Activated CD4-positive, alpha-beta T cell treated with anti-CD3 and anti-CD28 coated beads, Interleukin-2, amount 10 ng/mL, durations not matched to agents 24 days and 14 days (primary cell): ENCODE measurements at places on chromosomes 12 and 14.

DNA sequence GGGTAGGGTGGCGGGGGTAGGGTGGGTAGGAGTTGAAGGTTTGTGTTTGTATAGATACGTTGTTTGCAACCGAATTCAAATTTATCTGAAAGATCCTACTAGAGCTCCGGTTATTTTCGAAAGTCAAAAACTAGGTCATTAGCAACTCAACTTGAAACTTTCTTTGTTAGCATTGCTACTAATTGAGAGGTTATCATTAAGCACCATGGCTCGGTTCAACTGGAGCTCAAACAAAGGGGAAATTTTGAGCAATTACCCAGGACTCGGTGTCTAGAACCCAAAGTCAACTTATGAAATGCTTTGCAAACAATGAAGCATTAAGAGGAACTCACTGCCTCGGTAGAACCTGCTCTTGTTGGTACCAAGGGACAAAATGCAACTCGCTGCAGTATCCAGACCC, 207.7 kb downstream of the BCAT1 start:
- DNase-seq, result no peak

- no peak for DNase-seq
Observed at GRCh38 chr12:5535541-5535940, 103.6 kb downstream of the NTF3 start.

- no peak for DNase-seq
Observed at GRCh38 chr14:79375356-79375755, 835.9 kb downstream of the DIO2 start.

DNA sequence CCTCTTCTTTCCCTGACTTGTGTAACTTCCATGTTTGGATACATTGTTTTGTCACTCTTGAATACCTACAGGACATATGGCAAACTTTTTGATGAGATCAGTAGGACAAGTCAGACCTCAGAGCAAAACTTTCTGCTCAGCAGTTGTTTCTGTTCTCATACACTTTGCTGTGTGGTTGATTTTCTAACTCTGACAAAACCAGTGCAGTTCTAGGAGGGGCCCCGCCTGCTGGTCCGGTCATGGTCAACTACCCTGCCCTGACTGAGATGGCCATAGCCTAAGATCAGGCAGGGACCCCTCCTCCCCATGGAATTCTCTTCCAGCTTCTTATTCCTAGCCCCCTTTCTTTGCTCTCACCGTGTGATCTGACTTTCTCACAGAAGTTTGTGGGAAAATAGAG, 92.8 kb downstream of the OTOGL start:
- no peak for DNase-seq

DNA sequence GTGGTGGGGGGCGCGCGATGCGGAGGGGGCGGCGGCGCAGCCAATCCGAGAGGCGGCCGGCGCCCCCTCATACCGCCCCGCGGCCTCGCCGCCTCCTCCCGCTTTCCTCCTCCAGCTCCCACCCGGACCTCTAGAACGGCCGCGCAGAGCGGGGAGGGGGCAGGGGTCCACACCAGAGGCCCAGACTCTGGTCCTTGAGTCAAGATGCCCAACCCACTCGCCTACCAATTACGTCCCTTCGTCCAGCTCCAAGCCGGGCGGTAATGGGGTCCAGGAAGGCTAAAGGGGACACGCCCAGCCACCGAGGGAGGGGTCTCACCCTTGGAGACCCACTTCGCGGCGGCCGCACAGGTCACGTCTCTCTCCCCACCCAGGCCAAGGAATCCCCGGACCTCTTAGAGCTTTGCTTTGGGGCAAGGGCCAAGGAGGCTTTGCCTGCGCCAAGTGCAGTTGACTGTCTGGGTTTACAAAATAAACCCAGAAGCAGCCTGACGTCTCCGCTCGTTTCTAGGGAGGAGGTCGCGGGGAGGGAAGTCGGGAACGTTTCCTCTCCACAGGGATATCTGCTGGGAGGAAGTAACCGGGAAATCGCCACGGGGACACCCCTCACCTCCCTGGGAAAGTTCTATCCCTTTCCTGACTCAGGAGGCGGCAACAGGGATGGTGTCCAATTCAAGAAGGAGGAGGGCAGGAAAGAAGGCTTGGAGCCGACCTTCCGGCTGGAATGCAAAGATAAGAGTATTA, 394 bp upstream of the AMIGO2 start:
- DNase-seq, result peak; percentile 82

DNA sequence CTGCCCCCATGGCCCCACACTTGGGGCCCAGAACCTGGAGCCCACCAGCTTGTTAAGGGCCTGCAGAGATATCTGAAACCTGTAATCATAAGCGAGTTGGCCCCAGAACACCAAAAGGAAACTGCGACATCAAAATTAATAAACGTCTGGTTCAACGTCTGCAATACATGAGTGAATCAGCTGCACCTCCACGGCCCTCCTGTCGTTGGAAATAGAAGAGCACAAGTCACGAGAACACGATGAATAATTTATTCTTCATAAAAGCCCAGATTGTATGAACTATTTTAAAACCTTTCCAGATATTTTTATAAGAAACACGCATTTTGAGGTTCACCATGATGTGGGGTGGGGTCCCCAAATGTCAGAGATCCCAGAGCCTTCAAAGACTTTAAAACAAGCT, 9.7 kb upstream of the CMKLR1 start:
- DNase-seq, result no peak

GRCh38 chr12:88725592-88726143, 145.4 kb upstream of the KITLG start:
- no peak for DNase-seq

DNA sequence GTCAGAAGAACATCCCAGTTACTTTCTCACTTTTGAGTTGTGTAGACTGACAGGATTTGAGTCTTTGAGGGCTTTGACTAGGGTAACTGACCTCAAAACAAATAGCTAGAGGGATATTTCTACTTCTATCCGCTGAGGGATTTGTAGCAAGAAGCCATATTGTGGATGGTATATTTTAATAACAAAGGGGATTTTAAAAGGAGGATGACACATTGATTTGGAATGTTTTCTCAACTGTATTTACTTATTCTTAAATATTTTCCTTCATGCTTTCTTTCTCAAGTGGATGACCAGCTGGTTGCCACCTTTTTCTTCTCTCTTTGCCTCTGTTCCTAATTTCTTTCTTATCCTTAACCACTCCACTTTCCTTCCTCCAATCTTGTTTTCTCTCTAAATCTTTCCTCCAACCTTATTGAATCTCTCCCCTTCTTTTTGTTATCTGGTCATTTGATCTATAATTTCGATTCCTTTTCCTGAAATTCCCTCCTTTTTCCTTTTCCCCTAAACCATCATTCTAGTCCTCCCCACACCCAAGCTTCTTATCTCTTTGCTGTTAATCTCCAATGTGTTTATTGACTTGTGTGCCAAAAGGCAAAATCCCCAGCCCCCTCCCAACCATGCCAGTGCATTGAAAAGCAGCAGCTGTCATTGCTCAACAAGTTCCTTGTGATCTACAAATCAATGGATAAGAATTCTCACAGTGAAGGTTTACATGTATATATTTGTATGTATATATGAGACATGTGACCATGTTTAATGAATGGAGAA, 411.6 kb downstream of the RAD51B start:
- no peak for DNase-seq

GRCh38 chr12:131800594-131801135, 27.5 kb upstream of the MMP17 start:
- DNase-seq, result no peak

GRCh38 chr14:104549536-104550339, 29.8 kb upstream of the C14orf180 start:
- DNase-seq, result no peak

DNA sequence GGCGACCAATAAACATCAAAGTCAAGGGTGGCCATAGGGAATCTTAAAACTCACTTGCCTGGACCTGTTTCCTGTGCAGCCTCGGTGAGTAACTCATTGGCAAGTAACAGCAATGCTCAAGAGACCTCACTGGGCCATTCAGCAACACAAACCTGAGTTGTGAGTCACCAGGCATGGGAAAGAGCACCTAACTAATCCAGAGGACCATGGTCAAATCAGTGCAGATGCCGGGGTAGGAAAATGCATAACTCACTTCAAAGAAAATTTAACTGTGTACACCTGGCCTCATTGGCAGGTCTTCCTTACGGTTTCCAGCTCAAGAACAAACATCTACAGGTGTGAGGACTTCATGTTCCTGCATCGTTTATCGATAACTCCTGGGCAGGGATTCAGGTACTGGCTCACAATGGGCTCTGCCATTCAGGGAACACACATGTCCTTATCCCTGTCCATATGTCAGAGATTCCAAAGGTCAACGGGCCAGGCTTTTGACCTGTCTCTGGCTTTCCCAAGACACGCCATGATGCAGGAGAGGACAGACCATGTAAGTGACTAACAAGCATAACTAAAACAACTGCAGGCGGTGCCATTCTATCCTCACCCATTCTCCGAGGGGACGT, 211.8 kb downstream of the ANO2 start:
- DNase-seq, result no peak

DNA sequence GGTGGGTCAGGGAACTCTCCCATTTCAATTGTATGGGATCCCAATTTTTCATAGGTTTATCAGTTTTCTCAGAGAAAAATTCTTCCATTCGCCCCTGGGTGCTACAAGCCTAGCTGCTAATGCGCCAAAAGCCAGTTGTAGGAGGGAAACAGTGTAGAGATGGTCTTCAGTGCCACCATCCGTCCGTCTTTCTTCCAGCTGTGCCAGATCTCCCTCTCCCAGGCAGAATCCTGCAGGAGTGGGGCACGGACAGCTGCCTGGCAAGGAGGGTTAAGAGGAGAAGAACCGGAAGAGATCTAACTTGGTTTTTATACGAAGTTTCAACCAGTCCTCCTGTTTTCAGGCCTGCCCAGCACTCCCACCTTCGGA, 38.9 kb upstream of the FUT8 start:
- DNase-seq, result no peak

GRCh38 chr12:18932211-18932610, 194.3 kb downstream of the CAPZA3 start:
- DNase-seq, result no peak

- no peak for DNase-seq
Observed at GRCh38 chr14:41642789-41643188, 36.1 kb downstream of the LRFN5 start.

GRCh38 chr12:45231515-45232145, 15.7 kb downstream of the ANO6 start:
- no peak for DNase-seq

GRCh38 chr12:69106482-69107118, 132.8 kb upstream of the CPSF6 start:
- no peak for DNase-seq

DNA sequence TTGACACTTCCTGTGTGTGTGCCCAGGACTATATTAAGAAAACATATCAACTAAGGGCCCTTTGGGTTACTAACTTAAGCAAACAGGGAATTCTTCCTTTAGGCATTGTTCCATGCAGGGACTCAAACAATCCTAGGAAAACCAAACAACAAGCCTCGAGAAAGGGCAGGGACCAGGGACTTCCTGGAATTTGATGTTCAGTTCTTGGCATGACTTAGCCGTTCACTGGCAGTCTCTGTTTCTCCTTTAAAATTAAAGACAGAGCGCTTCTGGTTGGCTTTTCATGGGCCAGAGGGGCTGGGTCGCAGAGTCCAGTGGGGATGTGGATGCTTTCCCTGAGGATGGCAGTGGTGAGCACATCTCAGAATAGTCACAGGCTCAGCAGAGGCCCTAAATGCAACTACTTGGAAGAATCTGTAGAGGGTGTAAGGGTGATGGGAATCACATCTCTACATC, 35.2 kb downstream of the RNFT2 start:
- DNase-seq, result no peak

DNA sequence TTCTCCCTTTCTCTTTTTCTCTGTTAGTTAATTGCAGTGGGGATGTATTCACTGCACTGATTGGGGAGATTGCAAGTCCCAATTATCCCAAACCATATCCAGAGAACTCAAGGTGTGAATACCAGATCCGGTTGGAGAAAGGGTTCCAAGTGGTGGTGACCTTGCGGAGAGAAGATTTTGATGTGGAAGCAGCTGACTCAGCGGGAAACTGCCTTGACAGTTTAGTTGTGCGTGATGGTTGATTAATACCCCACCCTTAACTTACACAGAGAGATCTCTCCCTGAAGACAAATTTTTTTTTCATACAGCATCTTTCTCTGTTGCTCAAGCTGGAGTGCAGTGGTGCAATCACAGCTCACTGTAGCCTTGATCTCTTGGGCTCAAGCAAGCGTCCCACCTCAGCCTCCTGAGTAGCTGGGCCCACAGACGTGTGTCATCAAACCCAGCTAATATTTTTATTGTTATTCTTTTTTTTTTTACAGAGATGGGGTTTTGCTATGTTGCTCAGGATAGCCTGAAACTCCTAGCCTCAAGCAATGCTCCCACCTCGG, 4.6 kb downstream of the C1S start:
- DNase-seq, result no peak

DNA sequence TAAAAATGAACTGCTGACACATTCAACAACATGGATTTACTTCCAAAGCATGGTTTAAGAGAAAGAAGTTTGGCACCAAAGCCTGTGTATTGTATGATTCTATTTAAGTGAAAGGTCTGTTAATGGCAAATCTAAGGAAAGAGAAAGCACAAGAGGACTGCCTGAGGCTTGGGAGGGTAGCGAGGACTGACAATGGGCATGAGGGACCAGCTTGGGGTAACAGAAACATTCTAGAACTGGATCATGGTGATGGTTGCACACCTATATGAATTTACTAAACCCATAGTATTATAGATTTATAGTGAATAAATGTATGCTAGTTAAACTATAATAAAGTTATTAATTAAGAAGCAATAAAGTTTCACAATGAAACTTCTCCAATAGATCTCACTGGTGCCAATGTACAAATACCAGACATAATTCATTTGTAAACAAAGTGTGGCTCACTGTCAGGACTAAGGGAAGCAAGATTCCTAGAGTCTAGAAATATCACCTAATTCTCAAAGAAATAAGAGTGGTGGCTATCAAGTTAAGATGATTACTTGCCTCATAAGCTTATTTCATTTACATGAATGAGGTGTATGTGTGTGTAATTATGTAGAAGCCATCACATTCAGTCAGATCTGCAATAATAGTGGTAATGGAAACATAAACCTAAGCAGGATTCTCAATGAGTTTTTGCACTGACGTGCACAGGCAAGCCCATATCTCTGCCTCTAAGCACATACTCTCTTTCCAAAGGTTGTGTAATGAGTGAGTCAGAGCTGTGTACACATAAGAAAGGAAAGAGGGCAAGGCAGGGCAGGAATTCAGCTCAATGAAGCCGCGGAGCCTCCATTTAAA, 353.4 kb downstream of the KCNH5 start:
- no peak for DNase-seq

GRCh38 chr12:122856999-122857671, 21.9 kb downstream of the HIP1R start:
- DNase-seq, result no peak

- DNase-seq, result peak; percentile 91
Observed at GRCh38 chr12:123150744-123151456, at the start of gene PITPNM2. PITPNM2 (minus strand) TSS chr12:123151090; CDS start chr12:123034590, 116,500 bp downstream.
